ENCODE measurements at places on chromosomes 2 and 18.

- DNase-seq = no peak
Observed at GRCh38 chr2:173079141-173079540, 3.5 kb downstream of the MAP3K20 start.

DNA sequence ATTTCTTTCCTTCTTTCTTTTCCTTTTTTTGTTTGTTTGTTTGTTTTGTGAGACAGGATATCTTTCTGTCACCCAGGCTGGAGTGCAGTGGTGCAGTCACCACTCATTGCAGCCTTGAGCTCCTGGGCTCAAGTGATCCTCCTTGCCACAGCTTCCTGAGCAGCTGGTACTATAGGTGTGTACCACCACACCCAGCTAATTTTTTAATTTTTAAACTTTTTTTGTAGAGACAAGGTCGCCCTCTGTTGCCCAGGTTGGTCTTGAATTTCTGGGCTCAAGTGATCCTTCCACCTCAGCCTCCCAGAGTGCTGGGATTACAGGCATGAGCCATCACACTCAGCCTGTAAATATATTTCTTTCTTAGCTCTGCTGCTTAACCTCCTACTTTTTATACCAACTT, 83.4 kb upstream of the CYP20A1 start:
- DNase-seq = no peak

DNA sequence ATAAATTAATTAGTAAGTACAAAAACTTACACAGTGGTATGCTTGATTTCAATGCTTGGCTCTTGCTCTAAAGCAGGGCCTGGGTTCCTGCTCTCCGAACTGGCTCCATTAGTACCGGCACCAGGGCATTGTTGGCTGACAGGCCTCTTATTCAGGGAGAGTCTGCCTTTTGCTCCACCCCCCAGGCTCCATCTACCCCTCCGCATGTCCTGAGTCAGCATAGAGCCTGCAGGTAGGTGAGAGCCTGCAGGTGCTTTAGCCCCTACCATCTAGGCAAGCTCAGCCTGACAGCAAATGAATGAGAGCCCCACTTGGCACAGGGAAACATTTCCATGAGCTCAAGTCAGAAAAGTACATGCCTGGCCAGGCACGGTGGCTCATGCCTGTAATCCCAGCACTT, 35.1 kb upstream of the EFHD1 start:
- DNase-seq = no peak

- no peak for DNase-seq
Observed at GRCh38 chr2:127392133-127392827, 4.5 kb upstream of the MAP3K2 start.

- DNase-seq = no peak
Observed at GRCh38 chr2:158586491-158586890, 129.7 kb downstream of the PKP4 start.

DNA sequence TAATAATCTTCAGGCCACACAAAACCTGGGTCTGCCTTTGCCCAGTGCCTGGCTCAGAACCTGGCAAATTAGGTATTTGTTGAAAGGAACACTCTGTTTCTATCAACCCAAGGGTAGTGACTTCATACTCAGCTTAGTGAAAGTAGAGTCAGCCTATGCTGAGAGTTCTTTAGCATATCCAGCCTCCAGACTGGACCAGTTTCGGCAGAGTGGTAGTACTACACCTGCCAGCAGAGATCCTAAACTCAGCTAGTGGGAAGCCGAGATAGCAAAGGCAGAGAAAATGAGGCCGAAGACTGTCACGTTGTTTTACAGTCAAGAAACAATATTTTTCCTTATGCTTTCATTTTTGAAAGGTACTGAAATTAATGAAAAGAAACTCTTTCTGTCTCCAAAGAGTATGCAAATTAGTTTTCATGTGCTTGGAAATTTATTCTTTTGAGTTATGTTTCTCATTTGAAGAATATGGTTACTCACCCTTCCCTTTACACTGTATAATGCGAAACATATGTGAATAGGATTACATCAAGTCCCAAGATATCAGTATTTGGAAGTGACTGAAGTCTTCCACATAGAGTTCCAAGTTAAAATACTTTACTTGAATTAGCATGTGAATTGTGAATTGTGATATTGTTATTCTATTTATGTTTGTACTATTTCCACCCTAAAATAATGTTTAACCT, 52.2 kb upstream of the UGP2 start:
- no peak for DNase-seq

DNA sequence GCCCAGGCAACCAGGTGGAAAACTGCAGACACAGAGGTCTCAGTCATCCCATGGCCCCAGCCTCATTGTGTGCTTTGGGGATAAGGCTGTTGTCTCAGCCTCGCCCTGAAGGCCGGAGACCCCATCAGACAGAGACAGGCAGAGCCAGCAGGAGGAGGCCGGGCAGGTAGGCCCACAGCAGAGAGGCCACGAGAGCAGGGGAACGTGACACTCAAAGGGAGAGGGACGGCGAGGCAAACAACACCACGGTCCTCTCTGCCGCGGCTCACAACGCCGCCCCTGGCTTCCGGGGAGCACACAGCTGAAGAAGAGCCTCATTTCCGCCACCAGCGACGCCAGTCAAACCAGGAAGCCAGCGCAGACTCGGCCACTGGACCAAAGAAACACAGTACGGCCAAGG, 103.3 kb downstream of the ZNF516 start:
- DNase-seq = no peak

- no peak for DNase-seq
Observed at GRCh38 chr18:11541179-11541578, 68.2 kb upstream of the SLC35G4 start.

DNA sequence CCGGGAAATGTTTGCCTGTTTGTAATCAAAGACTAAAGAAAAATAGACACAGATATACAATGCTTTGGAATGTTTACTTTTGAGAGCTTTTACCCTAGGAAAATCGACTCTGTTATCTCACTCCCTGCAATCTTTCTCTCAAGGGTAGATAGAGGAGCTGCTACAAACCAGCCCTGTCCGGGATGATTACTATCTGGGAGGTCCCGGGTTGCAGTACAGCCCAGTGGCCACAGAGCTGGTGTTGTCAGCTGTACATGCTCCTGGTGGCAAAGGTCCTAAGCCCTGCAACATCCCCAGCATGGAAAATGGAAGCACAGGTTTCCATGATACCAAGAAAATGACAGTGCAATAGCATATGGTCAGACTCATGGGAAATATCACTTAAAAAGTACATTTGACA, 570.5 kb upstream of the SOX11 start:
- DNase-seq = no peak

- DNase-seq = no peak
Observed at GRCh38 chr2:111675419-111676194, 208.4 kb downstream of the ANAPC1 start.

- DNase-seq = no peak
Observed at GRCh38 chr2:62920070-62920469, 130.6 kb upstream of the OTX1 start.

- DNase-seq = no peak
Observed at GRCh38 chr18:47865183-47865582, 65.3 kb downstream of the SMAD2 start.

DNA sequence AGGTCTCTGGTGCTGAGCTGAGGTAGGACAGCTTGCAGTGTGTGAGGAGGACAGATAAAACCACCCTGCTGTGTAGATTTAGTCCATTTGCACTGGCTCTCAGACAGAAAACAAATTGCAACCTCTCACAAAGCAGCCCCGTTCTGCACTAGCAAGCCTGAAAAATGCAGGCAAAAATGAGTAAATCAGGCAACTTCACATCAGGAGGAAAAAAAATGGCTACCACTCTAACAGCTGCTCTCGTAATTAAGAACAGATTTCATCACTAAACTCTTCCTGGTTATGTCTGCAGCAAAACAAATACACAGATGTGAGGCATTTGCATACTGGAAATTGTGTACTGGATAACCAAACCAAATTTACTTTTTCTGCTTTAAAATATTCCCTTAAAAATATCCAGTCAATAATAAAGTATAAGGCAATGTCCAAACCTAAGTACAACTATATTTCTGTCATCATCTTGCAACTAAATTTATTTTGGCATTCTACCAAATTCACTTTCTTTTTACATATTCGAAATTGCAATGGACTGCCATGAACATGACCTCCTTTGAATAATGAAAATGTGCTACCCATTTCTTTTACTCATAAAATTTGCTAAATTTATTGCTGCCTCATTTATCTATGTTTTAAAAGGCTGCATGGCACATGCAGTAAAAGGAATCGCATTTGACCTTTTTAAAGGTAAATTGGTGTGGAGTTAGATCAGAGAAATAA, 157.4 kb downstream of the AFF3 start:
- no peak for DNase-seq

GRCh38 chr2:236825989-236826510, 256.4 kb downstream of the ACKR3 start:
- DNase-seq = no peak

GRCh38 chr2:111640480-111640879, 243.5 kb downstream of the ANAPC1 start:
- DNase-seq = no peak

DNA sequence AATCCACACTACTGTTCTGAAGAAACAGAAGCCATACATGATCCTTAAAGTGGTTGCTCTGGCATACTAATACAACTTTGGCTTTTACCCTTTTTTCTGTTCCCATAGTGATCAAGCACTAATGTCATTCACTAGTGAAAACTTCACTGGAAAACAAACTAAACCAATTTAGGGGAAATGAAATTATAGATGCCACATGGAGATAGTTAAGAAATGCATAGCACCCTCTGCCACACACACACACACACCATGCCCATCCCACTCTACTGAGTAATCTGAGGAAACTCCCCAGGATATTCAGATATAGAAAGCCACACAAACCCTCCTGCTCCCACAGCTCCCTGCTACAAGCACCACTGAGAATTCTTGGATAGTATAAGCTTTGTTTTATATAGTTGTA, 39.1 kb downstream of the SLC3A1 start:
- no peak for DNase-seq

DNA sequence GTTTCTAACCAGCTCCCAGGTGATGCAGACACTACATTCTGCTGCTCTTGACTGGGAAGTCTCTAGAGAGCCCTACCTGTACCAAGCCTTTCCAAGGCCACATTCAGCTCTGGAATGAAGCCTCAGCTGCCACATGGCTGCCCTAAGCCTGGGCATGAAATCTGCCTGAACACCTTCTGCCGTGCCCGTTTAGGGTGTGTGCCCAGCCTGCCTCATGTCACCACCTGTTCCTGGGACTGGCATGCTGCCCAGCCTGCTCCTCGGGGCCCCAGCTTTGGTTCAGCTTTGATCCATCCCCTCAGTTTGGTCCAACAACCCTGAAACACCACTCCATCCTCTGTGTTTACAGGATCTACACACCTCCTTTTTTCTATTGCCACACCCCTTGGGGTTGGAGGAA, 210.9 kb downstream of the L3MBTL4 start:
- DNase-seq = no peak

GRCh38 chr2:195649629-195650190, 7.3 kb upstream of the SLC39A10 start:
- DNase-seq = no peak

GRCh38 chr2:195898505-195899191, 170.0 kb downstream of the DNAH7 start:
- DNase-seq = peak; percentile 28

DNA sequence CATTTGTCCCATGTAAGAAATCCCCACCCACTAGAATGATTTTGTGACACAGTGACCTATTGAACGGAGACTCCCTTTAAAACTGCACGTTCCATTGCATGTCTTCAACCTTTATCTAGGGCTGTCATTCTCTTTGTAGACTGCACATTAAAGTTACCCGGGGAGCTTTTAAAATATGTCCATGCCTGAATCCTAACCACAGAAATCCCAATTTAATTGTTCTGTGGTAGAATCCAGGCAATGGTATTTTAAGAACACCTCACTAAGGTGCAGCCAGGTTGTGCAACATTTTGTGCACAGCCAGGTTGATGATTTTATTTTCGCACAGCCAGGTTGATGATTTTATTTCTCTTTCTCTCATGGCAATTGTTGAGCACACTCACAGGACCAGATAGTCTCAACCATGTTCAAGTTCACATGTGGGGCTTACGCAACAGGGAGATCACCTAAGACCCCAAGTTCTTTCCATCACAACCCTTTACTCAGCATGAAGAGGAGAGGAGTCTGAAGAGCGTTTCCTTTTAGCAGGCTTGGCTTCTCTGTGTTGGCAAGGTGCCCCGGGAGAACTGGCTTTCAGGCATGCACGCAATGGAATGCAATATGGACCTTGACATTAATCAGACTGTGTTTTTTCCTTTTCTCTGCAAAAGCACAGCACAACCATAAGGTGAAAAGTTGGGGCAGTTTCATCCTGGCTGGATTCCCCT, 467.3 kb upstream of the ETAA1 start:
- no peak for DNase-seq

GRCh38 chr2:65499216-65499615, 66.8 kb upstream of the SPRED2 start:
- DNase-seq = no peak

DNA sequence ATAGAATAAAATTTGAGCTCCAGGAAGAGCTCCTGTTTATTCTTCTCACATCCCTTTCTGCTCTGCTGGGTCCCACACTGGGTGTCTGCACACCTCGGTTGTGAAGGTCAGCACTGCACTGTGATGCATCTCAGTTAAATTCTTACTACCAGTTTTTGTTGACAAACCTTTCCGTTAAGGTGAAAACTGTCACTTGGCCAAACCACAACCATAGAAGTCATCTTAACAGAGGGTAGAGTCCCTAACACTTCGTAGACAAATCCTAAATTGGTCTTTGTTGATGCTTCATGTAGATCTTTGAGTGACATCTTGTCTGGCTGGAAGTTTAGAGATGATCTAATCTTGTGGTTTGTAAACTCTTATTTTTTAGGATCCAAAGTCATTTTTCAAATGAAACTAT, 167.4 kb upstream of the MAP3K20 start:
- no peak for DNase-seq

- no peak for DNase-seq
Observed at GRCh38 chr2:27977731-27978312, 87.3 kb downstream of the BABAM2 start.

GRCh38 chr2:16105669-16106281, 165.4 kb downstream of the MYCN start:
- DNase-seq = no peak

DNA sequence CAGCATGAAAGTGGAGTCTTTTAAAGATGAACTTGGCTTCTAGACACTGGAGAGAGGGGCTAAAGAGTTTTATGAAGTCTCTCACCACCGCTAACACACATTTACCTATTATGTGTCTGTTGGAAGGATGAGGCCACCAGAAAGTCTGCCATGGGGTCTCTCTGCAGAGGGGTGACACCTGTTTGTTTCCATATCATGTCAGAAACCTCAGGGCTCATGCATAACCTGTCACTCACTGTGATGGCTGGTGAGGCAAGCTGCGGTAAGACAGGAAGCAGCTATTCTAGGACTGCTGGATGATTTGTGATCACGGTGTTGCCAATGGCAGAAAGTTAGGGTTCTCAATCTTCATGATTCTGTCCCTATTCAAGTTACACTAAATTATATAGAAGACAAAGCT, 60.8 kb upstream of the DNMT3A start:
- no peak for DNase-seq
